Activated T-helper 1 cell treated with anti-CD3 and anti-CD28 coated beads, Interleukin-12 subunit alpha, Interleukin-12 subunit beta, Interleukin-2, Interleukin-4 antibody, amounts not matched to agents 30 ng/mL and 10 ng/mL and 1 ng/mL, durations not matched to agents 14 hours and 24 hours and 36 hours (primary cell): ENCODE measurements at places on chromosomes 5 and 9. TPM values are rescaled to one million over a fixed set of nuclear protein-coding genes. Genes with fewer than 3 reads are reported as not detected.

Gene TMEM174
- not detected in 2 replicates for total RNA-seq

Gene IRX4
- not detected in 2 replicates for total RNA-seq

GRCh38 chr9:22383718-22384117 is 62.9 kb upstream of the DMRTA1 start:
- no peak for DNase-seq

DNA sequence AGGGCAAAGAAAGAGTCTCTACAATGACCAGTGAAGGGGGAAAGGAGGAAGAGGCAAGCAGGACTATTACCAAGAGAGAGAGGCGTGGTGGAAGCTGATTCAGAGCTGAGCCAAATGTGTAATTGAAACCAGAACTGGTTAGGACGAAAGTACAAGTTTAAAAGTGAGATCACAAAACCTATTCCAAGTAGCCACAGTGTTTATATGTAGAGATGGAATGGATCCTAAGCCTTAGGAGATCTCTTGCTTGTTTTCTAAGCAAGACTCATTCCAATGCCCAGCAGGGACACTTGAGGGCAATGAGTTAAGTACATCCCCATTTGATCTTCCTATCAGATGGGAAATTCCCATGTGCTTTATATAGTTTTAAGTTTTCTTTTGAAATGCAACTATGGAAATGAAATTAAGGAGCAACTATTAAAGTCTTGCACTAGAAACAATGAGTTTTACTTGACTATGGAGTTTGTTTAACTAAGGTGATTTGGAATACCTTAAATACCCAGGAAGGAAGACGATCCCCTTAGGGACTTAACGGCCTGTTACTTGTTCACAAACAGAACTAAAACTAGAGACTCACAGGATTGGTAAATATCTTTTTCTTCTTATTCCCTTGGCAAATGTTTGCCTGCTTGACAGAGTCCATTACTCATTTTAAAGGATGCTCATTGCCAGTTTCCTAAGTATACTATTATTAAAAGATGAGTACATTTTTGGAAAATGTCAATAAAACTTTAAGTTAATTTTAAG is 51.1 kb upstream of the SNX2 start:
- no peak for DNase-seq

DNA sequence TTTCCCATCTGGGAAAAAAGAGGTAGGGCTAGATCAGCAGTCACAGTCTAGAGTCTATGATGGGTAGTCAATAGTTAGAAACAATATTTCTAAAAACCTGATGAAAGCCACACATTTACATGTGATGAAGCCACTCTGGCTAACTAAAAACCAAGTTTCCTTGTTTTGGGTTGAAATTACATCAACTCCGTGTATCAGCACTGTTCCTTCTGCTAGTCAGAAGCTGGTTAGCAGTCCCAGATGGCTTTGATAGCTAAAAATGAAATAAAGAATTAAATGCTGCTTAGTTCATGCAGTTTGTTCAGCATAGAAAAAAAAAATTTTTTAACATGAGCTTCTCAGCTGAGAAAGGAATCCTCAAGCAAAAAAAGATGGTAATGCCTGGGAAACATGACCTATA is 136.7 kb downstream of the FAM114A2 start:
- no peak for DNase-seq

- DNase-seq: no peak
Observed at GRCh38 chr5:78751872-78752271, 103.3 kb upstream of the LHFPL2 start.
